Right lobe of liver (tissue), 6 donors: ENCODE measurements at places on chromosomes 4 and X. TPM values are rescaled to one million over a fixed set of nuclear protein-coding genes. Genes with fewer than 3 reads are reported as not detected.

The GPRASP3 gene
- 1.9 TPM for total RNA-seq

The TLR10 gene
- total RNA-seq: 0.35 TPM

The BBS12 gene
- 0.79 TPM for total RNA-seq

The KCNE5 gene
- total RNA-seq: not detected

The FMR1NB gene
- not detected for total RNA-seq

The PSAPL1 gene
- total RNA-seq: not detected

The CLDN34 gene
- total RNA-seq: 0.39 TPM

The AMTN gene
- total RNA-seq: not detected

The NWD2 gene
- not detected for total RNA-seq

The DGAT2L6 gene
- not detected for total RNA-seq

The SSX1 gene
- total RNA-seq: not detected

The H2BW2 gene
- not detected for total RNA-seq

The DAPP1 gene
- 0.64 TPM for total RNA-seq

The RHOXF2 gene
- not detected for total RNA-seq

The CCNA2 gene
- total RNA-seq: 4.3 TPM

The GABRE gene
- 4.6 TPM for total RNA-seq

The COX7B gene
- 144 TPM for total RNA-seq

The DCX gene
- 0.25 TPM for total RNA-seq
